ENCODE measurements at places on chromosomes 5 and 9.
A peak's percentile ranks its signal among the peaks of the same experiment; 100 is the strongest.

DNA sequence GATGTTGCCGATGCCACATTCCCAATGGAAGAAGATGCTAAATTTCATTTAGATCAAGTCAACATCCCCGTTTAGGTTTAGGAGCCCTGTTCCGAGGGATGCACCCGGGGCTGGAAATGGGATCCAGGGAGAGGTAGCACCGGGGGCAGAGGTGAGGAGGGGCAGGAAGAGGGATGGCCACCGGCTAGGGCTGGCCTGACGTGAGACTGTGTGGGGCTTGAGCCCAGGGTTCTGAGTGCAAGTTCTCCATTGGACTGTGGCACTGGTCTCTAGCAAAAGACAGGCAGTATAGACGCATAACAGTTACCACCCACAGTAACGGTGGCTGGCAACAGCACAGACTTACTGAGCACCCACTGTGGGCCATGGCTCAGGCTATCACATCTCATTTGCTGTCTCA, 209.0 kb upstream of the MVB12B start:
- no peak for DNase-seq

DNA sequence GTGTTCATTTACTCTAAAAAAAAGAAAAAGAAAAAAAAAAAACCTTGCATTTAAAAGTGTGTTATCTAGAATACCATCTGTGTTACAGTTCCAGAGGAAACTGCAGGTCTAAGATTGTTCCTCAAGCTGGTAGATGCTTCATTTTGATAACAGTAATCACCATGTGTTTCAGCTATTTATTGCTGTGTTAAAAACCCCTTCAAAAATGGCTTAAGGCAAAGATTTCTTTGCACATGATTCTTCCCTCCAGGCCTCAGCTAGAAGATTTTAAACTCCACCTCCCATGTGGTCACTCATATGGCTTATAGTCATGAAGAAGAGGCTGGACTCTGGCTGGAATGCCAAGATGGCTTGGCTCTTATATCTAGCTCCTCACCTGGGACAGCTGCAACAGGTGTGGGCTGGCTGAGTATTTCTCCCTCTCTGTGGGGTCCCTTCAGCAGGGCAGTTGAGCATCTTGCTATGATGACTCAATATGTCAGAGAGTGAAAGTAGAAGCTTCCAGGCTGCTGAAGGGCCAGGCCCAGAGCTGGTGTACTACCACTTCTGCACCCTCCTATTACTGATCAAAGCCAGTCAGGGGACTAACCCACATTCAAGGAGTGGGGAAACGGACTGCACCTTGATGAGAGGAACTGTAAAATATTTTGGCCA, 920.4 kb upstream of the DMAC1 start:
- DNase-seq = peak; percentile 49

DNA sequence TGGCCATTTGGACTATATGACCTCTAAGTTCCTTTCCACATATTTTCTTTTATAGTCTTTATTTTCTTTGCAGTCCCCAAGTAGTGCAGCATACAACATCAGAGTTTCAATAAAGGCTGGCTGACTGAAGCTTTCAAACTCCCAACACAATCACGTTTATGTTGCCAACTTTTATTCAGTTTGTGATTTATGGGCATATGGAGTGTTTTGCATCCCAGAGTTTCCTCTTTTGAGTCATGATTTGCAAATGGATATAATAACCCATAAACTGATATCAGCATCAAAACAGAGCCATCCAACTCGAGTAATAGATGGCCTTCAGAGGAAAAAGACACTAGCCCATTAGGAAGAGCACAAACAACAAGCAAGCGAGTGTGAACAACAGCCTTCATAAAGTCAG, 414.0 kb downstream of the ELAVL2 start:
- DNase-seq = no peak

GRCh38 chr9:79812099-79812498, 240.3 kb downstream of the TLE4 start:
- DNase-seq = no peak

DNA sequence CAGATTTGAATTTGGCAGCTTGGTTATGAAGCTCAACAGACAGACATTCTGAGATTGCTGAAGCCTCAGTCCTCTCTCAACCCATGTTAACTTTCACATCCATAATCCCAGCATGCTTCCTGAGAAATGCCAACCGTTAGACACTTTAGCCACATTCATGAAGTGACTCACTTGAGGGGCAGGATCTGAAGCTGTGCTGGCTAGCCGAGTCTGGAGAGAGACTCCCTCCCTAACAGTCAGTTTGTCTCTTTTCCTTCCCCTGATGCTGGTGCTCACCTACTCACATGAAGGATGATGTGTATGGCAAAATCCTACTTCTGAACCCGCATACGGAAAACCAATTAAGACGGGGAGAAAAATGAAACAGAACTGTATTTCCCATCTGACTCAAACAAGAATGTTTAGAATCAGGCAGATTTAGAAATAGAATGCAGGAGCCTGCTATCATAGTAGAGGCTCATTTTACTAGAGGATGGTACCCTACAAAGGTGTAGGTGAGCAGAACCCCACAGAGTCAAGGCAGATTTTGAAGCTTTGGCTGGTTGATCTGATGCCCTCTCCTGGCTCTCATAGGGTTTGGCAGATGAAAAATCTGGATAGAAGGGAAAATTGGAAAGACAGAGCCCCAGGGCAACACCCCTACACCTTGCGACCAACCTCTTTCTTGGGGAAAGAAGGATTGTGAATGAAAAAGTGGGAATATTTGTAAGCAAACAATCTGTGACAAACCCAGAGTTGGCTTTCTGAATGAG, 150.9 kb upstream of the LHFPL2 start:
- DNase-seq = no peak

DNA sequence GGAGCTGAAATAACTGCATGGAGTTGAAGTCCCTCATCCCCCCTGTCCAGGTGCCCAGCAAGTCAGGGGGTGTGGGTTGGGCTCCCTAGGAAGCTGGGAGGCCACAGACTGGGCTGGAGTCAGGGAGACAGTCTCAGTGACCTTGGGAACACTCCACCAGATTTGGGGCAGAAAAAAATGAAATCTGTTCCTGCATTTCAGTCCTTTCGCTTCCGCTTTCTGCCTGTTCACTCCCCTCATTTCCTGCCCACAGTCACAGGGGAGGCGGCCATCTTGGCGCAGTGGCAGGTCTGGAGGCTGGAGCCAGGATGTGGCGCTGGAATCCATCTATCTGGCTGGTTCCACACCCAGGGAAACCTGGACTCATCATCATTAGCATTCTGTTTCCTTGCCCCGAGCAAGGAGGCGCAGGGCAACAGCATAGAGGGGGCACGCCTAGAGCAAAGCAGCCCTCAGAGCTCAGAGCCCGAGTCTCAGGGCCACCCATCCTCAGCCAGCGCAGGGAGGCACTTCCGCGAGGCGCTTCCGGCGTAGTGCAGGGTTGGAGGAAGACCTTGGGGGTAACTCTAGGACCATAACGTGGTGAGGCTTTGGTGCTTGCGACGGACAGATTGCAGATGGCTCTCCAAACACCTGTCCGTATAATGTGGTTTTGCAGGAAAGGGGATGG, 86.2 kb upstream of the HSPA9 start:
- no peak for DNase-seq

- DNase-seq = no peak
Measured at GRCh38 chr9:134835448-134835847, 45.2 kb upstream of the FCN2 start.

DNA sequence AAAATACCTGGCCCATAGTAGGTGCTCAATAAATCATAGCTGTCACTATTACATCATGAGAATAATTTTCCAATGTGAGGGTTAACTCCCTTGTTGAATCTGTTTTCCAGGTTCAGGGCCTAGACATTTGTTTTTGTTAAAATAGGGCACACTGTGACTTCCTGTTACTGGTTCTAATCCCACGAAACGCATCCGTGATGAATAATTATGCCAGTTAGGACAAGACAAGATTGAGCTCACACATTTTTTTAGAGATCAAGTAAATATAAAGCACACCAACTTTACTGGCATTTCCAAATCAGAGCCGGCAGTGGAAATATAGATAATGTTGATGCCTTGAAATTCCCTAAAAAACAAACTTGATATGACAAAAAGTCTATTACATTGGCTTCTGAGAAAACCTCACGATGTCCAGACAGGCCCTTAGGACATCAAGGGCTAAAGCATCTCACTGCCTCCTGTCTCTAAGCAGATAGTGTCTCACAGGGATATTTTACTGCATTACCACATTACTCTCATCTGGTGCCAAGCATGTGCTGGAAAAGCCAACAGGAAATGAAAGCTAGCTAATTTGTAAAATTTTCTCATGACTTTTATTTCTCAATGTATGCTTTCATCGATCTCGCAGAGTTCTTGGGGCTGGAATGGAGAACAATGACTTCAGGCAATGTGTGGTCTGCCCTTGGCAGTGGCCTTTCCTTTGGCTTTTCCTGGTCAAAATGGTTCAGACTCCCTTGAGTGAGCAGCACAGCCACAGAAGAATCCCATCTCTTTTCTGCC, 414.3 kb upstream of the PAPPA start:
- no peak for DNase-seq

GRCh38 chr9:98964911-98965336, 21.2 kb downstream of the COL15A1 start:
- no peak for DNase-seq

- no peak for DNase-seq
Measured at GRCh38 chr9:87334366-87334765, 163.3 kb upstream of the DAPK1 start.

- no peak for DNase-seq
Measured at GRCh38 chr9:72898784-72899733, 53.8 kb downstream of the ALDH1A1 start.

GRCh38 chr5:138371454-138371853, 19.0 kb downstream of the KDM3B start:
- DNase-seq = no peak

DNA sequence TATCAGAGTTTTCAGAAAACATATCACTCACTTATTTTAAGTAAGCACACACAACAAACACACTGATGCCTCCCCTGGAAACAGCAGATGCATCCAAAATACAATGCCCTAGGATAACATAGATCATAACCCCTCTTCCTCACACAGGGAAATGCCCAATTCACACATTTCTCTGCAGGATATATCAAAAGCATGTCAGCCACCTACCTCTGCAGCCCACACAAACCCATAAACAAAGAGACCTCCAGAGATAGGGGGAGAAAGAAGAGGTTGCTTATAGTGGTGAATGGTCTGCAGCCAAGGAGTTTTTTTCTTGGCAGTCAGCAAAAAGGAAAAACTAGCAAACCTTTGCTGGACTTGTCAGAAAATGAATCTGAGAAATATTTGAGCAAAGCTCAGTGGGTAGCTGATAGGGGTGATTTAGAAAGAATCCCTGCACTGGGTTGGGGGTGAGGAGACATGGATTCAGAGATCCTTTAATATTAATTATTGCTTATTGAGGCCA, 36.1 kb downstream of the ABLIM3 start:
- no peak for DNase-seq

GRCh38 chr5:177997846-177998245, 1.8 kb upstream of the PROP1 start:
- DNase-seq = no peak

GRCh38 chr5:24642022-24642421, 2.8 kb downstream of the CDH10 start:
- DNase-seq = peak; percentile 10

DNA sequence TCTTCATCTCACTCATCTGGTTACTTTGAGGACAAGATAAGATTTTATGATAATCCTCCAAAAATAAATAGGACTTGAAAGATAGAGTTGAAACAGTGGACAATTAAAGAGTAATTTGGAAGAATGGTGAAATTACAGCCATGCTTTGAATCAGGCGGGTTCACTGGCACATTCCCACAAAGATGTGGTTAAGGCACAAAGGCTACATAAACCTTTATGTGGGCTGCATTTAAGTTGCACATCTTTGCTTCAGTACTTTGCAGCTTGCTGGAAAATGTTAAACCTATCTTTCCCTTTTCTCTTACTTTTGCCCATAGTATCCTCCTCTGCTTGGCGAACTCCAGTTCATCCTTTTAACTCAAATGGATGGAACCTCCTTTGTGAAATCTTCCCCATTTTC, 92.2 kb upstream of the TNFAIP8 start:
- DNase-seq = no peak

DNA sequence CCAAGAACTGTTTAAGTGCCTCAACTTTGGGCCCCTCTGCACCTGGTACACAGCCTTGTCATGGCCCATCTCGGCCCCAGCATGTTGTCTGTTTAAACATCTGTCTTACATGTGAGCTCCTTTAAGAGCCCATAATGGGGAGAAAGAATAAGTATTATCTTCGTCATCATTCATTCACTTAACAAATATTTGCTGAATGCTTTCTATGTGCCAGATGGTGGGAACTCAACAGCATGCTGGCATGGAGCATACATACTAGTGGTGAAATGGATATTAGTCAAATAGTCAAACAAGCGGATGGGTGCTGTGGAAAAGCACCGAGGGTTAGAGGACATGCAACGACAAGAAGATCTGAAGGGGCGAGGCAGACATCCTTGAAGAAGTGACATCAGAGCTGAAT, 54.5 kb downstream of the GABBR2 start:
- no peak for DNase-seq

- DNase-seq = no peak
Measured at GRCh38 chr9:115034801-115035200, 83.2 kb downstream of the TNC start.

DNA sequence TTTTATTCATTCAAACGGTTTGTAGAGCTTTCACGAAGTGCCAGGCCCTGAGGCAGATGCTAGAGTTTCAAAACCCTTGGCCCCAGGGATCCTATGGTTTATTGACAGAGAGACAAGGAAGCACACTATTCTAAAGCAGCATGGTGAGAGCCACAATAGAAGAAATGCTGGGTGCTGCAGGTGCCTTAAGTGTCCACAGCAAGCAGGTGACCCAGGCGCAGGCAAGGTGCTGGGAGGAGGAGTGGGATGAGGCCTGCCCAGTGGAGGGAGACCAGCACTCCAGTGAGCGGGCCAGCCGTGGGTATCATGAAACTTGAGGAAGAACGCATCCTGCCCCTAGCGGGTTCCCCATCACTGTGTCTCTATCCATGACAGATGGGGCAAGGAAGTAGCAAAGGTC, 71.0 kb downstream of the OSMR start:
- no peak for DNase-seq

- no peak for DNase-seq
Measured at GRCh38 chr9:92266486-92266885, 27.0 kb downstream of the IARS1 start.

DNA sequence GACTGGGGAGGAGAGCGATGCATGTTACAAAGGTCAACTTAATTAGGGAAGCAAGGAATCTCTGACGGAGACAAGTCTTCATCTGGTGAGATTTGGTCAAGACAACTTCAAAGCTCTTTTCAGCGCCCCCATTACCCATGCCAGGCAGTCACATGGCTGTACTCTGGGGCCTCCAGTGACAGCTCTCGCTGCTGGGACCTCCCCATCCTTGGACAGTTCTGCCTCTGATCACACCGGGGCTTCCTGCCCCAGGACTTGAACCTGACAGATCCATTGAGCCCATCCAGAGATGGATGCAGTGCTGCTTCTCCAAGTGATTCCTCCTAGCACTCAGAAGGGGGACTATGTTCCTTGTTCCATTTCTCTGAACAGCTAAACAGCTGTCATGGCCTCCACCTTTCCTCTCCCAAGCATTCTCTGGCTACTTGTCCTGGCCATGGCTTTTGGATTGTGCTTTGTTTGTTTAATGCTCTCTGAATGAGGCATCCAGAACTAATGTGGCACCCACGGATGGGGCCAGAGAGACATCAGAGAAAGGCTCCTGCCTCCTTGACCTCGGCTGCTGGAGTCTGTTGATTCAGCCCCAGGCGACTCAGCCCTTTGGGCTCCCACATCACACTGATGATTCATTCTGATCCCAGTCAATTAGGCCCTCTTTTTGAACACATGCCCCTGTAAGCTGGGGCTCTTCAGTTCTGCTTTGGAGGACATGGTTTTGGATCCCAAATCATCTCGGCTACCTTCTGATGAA, 122.1 kb upstream of the ADAMTS16 start:
- DNase-seq = no peak

- no peak for DNase-seq
Measured at GRCh38 chr9:78150312-78150982, 85.4 kb upstream of the CEP78 start.
